Stimulated activated CD4-positive, alpha-beta T cell treated with anti-CD3 and anti-CD28 coated beads, Interleukin-1b, Interleukin-23, amount 100 ng/mL, for 1 hour (primary cell): ENCODE measurements at places on chromosomes 13 and 19.

GRCh38 chr13:23856008-23856750, 33.0 kb downstream of the MIPEP start:
- no peak for DNase-seq

- DNase-seq, result no peak
Observed at GRCh38 chr19:10227026-10227971, 3.8 kb downstream of the S1PR2 start.

DNA sequence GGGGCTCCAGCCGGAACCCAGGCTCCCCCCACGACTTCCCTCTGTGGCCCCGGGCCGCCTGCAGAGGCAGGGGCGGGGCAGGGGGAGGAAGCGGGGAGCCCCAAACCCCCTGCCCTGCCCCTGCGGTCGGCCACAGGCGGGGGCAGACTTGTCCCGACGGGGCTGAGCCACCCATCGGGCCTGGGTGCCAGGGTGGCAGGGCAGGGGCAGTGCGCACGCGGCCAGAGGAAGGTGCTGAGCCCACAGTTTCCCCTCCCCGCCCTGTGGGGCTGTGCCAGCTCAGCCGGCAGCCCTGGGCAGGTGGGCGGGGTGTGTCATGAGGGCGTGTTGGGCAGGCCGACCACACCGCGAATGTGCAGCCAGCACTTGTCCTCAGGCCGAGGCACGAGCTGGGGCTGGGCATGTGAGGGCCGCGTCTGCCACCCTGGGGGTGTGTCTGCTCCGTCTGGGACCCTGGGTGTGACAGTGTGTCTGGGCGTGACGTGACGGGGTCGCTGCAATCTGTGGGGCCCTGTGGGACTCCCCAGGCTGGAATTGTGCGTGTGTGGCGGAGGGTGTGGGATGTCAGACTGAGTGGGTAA, 17.7 kb downstream of the CCDC97 start:
- peak; percentile 64 for DNase-seq

DNA sequence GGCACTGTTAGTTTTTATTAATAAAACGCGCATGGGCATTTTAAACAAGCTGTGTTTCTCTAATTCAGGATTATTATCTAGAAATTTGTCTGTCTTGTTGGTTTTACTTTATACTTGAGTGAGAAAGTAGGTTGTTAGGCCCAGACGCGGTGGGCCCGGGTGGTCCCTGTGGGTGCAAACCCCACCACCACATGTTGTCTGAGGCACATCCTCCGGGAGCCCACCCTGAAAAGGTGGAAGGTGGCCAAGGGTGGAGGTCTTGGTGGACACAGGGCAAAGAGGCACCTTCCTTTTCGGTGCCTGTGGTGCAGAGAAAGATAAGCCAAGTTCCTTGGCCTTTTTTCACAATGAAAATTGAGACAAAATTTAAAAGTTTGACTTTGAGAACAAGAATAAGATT, 16.6 kb downstream of the ATP4B start:
- no peak for DNase-seq

DNA sequence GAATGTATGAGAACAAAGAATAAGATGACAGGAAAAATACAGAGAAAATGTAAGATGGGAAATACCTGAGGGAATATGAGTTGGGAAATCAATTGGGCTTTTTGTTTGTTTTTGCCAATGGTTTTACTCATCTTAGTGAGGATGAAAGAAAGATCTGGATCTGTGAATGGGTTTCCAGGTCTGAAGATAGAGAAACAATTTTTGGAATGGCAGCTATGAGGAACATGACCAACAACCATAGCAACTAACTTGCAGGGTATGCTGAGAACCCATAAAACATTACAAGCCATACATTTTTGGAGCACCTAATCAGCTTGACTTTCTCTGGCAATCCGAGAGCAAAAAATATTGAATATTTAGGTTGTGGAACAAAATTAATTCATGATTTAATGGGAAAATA, 290.0 kb downstream of the KCTD12 start:
- no peak for DNase-seq

GRCh38 chr13:45879666-45880065, 28.1 kb upstream of the SIAH3 start:
- no peak for DNase-seq

- peak; percentile 58 for DNase-seq
Observed at GRCh38 chr13:46184277-46184699, 2.3 kb upstream of the LCP1 start.
